NCI-H1417 treated with DMSO at 0.1 percent for 48 hours (cell line): ENCODE measurements at places on chromosomes 4 and X.

GRCh38 chrX:95721011-95721410 is 963.6 kb upstream of the DIAPH2 start:
- DNase-seq: no peak

DNA sequence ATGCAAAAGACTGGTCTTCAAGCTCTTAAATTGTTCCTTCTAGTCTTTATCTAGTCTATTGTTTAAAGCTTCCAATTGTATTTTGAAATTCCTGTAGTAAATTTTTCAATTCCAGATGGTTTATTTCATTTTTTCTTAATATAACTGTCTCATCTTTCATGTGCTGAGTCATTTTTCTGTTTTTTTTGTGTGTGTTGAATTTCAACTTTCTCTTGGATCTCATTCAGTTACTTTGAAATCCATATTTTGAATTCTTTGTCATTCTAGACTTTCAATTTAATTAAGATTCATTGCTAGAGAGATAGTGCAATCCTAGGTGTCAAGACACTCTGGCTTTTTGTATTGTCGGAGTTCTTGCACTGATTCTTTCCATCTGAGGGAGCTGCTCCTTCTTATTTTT is 128.0 kb upstream of the PRKG2 start:
- no peak for DNase-seq

- no peak for DNase-seq
Measured at GRCh38 chr4:114041117-114041475, 61.6 kb upstream of the ARSJ start.

- no peak for DNase-seq
Measured at GRCh38 chr4:34193451-34194154, 2050.7 kb downstream of the ARAP2 start.

DNA sequence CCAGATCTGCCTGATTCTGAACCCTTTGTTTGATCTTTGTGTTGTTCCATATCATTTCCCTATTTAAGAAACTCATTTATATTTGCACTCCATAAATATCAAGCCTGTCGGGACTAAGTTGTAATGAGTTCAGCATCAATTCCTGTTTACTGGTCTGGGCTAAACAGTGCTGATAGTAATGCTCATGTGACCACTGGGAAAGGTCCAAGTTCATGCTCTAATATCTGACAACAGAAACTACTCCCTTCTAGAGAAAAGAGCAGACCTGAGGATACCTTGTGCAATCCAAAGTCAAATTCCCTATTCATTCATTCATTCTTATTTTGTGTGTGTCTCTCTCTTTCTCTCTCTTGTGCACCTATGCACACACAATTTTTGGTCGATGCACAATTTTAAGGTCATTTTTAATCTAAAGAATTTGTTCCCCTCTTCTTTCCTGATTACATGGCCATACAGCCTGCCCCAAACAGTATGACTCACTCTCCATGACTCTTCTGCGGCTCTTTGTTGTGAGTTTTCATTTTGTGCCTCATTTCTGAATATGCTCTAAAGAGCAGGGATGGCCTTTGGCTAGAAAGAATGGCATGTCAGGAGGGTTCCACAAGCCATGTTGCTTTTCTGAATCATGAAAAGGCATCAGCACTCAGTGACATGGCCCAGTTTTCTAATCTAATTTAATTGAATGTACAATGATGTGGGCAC is 664.3 kb downstream of the RPA4 start:
- no peak for DNase-seq

DNA sequence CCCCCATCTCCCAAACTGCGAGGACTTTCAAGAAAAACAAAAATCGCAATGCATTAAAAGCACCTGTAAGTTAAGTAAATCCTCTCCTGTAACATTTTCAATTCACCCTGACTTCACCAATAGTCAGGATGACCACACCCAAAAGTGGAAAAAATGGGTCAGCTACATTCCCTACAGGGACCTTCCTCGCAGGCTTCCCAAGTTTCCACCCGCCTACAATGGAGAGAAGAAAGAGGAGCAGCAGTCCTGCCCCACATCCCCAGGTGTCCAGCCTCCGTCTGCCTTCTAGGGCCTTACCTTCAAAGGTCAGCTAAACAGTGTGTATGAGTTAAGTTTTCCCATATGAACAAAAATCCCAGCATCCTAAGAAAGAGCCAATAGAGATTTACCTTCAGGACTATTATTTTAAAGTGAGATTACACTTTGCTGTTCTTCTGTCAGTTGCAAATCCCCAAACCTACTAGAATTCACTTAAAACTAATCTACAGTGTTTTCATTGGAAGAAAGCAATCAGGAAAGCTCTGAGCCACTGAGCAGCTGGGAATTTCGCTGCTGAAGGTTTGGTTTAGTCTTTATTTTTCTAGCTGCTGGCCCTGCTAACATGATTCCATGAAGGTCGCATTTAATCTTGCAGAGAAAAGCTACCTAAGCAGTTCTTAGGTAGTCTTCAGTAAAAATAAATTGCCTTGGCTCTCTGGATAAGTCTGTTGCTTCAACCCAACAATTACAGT is 12.5 kb downstream of the IRF2 start:
- DNase-seq: no peak

- no peak for DNase-seq
Measured at GRCh38 chr4:156321203-156321602, 367.5 kb upstream of the CTSO start.

DNA sequence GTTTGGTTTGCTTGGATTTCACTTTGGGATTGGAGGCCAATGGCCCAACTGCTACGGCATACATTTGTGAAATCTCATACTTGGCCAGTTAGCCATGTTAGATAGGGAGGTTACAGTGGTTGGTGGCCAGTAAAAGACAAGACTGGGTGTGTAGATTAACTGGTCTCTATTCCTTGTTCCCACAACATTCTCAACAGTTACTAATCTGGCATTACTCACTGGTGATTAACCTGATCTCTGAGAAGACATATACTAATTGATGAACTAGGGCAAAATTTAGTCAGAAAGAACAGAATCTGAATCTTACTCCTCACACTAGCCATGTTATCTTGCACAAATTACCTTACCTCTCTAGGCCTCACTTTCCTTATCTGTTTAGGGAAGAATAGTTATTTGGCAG is 33.4 kb downstream of the GATB start:
- no peak for DNase-seq

- DNase-seq: no peak
Measured at GRCh38 chrX:101685923-101686322, 26.3 kb upstream of the ARMCX2 start.

DNA sequence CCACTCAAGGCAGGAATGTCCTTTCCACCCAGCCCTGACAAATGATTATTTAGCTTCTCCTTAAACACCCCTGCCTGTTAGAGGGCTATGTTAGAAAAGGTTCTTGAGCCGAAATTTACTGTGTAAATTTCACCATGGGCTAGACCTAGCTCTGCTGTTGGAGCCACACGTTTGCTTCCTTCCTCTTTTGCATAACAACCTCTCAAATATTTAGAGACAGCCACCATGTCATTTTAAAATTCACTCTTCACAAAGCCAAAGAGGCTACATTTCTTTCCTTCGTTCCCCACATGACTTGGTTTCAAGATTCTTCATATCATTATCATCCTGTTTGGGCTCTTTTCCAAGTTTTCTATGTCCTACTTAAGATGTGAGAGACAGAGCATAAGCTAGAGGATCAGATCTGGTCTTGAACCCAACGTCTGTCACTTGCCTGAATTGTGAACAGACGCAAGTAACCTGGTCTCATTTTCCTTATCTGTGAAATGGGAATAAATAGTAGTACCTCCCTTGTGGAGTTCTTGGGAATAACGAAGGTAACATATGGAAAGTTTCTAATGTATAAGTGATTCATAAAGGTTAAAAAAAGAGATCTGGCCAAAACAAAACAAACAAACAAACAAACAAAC is 6.7 kb downstream of the DOCK11 start:
- DNase-seq: no peak

DNA sequence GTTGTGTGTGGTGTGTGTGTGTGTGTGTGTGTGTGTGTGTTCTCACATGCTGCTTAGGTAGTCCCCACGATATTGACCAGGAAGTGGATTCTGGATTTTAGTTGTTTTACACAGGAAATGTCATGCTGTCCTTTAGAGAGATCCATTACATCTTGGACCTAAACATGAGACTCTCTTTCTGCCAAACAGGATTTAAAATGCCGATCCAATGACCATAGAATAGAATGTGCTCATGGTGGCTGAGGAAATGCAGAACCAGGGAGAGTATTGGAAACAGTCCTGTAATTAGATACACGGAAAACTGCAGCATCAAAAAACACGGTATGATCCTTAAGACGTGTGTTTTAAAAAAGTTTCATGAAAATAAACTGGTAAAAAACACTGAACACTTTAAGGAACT is 347.8 kb upstream of the FRG1 start:
- no peak for DNase-seq

DNA sequence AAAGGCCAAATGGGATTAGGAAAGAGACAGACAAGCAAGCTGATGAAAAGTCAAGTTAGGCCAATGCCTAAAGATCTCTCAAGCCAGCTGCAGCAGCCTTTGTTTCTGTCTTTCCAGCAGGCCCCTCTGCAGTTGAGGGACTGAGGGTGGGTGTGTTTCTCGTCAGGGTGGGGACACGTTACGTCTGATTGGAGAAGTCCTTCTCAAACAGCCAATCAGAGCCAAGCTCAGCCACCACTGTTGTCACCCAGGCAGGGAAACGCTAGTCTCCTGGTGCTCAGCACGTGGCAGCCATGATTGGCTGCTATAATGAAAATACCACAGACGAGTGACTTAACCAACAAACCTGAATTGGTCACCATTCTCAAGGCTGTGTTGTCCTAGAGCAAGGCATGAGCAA is 177.1 kb upstream of the LCORL start:
- no peak for DNase-seq

DNA sequence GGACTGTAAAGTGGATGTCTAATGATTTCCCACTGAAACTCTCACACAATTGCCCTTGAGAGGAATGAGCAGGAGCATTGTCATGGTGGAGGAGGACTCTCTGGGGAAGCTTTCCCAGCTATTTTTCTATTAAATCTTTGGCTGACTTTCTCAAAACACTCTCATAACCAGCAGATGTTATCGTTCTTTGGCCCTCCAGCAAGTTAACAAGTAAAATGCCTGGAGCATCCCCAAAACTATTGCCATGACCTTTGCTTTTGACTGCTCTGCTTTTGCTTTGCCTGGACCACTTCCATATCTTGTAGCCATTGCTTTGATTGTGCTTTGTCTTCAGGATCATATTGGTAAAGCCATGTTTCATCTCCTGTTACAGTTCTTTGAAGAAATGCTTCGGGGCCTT is 120.2 kb upstream of the PDE5A start:
- no peak for DNase-seq

DNA sequence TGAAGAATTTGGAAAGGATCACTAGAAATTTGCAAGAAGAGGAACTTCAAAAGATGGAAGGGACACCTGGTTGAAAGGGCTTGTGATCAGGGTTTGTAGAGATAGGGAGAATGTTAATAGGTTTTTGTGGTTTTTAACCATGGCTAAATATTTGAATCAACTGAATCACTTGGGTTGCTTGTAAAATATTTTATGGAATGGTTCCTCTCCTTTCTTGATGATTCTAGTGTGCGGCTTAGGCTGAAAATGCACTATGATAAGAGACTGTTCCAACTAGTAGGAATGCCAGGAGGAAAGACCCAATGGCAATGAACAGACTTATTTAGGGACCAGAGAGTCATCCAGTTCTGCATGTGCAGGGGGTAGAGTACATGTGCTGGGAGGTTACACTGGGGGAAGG is 408.2 kb downstream of the ARHGAP24 start:
- no peak for DNase-seq

- no peak for DNase-seq
Measured at GRCh38 chrX:118862091-118862490, 38.5 kb downstream of the ZCCHC12 start.

DNA sequence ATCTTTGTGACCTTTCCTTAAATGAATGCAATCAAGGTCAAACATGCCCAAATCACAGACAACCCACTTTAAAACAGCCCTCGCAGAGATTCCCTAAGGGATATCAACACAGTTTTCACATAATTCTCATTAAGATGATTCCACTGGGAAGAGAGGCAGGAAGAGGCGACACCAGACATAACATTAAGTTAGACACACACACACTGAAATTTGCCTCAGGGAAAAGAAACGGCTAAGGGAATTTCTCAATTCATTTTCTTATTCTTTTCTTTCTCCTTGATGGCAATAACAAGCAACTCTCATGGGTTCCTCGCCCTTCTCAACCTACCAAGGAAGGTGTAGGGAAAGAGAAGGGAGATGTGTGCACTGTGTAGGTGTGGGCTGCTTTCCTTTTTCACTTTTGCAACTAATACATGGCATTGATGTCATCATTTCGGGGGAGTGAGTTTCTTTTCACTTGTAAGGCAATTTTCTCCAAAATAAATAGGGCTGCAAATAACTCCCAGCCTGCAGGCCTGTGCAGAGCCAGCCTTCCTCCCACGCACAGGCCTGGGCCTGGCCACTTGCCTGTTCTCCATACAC is 41.4 kb downstream of the SOD3 start:
- no peak for DNase-seq

- DNase-seq: no peak
Measured at GRCh38 chr4:121277194-121278105, 103.4 kb downstream of the QRFPR start.

GRCh38 chr4:31392923-31393322 is 672.8 kb downstream of the PCDH7 start:
- no peak for DNase-seq

- DNase-seq: peak; percentile 73
Measured at GRCh38 chr4:154491341-154492271, at the start of gene DCHS2. TSS of gene DCHS2 (minus strand) at chr4:154491799. CDS start at chr4:154491355, 444 bp downstream.

- no peak for DNase-seq
Measured at GRCh38 chr4:7426525-7427171, 8.1 kb downstream of the PSAPL1 start.

DNA sequence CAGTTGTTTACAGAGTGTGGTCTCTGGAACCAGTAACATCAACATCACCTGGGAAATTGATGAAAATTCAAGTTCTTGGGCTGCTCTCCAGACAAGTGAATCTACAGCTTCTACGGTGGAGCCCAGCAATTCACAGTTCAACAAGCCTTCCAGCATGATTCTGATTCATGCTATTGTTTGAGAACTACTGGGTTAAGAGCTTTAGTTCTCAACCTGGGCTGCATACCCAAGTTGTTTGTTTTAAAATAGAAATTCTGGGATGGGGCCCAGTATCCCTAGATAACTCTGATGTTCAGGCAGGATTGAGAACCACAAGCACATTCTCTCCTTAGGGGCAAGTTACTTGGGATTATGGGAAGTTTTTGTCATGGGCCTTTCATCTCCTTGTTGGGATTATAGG is 37.9 kb upstream of the PGK1 start:
- no peak for DNase-seq

- no peak for DNase-seq
Measured at GRCh38 chr4:104896660-104897645, 249.7 kb upstream of the TET2 start.

DNA sequence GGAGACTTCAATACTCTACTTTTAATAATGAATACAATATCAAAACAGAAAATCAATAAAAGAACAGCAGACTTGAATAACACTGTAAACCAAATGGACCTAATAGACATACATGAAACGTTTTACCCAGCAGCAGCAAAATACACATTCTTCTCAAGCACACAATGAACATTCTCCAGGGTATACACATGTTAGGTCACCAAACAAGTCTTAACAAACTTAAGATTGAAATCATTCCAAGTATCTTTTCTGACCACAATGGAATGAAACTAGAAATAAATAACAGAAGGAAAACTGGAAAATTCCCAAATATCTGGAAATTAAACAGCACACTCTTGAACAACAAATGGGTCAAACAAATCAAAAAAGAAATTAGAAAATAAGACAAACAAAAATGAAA is 145.0 kb upstream of the CT83 start:
- DNase-seq: no peak

GRCh38 chr4:99564921-99565320 is 1.1 kb upstream of the TRMT10A start:
- DNase-seq: no peak

- DNase-seq: no peak
Measured at GRCh38 chrX:9133426-9133825, 99.5 kb upstream of the FAM9B start.

GRCh38 chr4:153471698-153472093 is 5.5 kb downstream of the TMEM131L start:
- no peak for DNase-seq
